Right cardiac atrium (tissue), 5 donors: ENCODE measurements at places on chromosomes 6 and 20. TPM values are rescaled to one million over a fixed set of nuclear protein-coding genes. Genes with fewer than 3 reads are reported as not detected.

GRCh38 chr6:360764-361373 is 30.7 kb upstream of the IRF4 start:
- DNase-seq = no peak

- DNase-seq = no peak
These were observed 444.7 kb downstream of the TENT5A start for GRCh38 chr6:81307651-81308214.

DNA sequence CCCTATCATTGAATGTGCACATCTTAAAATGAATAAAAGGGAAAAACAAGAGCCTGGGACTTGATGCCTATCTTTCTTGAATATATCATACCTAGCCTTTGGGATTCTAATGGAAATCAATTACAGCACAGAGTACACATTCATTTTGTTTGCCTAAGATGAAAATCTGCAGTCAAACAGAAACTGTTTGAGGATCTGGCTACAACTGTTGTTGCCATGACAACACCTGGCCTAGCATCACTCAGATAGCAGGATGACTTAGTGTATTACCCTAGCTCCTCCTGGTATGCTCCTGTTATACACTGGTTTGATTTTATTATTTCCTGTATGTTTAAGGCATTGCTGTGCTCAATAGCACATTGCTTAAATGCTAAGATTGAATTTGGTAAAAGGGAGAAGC is 71.5 kb upstream of the LAMP5 start:
- DNase-seq = no peak

DNA sequence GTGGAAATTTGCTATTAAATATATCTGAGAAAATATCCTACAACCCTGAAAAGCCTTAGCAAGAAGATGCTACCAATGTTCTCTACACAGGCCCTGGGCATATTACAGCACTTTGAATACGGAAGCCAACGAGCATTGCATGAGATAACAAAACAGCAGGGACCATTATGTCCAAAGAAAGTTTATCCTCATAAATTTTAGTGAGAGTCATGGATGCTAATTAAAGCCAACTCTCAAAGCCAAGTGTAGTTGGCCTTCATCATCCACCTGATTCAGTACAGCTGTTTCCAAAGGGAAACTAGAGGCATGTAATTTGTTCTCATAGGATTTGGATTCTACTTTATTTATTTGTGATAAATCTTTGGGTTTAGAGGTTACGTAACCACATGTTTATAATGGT is 564.8 kb downstream of the RFPL4B start:
- DNase-seq = no peak

DNA sequence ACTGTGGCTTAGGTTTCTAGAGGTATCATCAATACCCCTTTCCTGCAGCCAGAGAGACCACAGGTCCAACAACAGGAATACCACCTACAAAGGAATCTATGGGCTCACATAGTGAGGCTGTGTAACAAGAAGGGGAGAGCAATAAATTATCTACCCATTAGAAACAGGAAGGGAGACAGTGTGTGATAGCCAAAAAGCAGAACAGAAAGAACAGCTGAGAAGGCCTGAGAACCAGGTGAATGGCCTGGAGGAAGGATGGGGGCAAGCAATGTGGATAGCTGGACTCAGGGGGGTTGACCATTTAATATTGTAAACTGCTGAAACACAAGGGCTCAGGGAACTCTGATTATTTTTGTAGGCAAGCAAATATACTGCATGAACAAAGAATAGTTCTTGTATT is 628.2 kb downstream of the COL12A1 start:
- DNase-seq = no peak

- DNase-seq = no peak
These were observed at the start of gene TSPO2 for GRCh38 chr6:41042226-41043055. Gene TSPO2 (plus strand): TSS chr6:41042467. CDS start chr6:41042986, 519 bp downstream.

ZMYND8 gene
- 20.4 TPM for total RNA-seq

KCNK17 gene
- total RNA-seq = 3.6 TPM

CFAP206 gene
- 0.31 TPM for total RNA-seq

RHAG gene
- 1.7 TPM for total RNA-seq
